ENCODE measurements at places on chromosomes 16 and 17. TPM values are rescaled to one million over a fixed set of nuclear protein-coding genes. Genes with fewer than 3 reads are reported as not detected.

The ZP2 gene
- total RNA-seq = not detected

The WFDC1 gene
- total RNA-seq = not detected

The TBC1D3D gene
- 2.7 TPM for total RNA-seq

The GIT1 gene
- 79.5 TPM for total RNA-seq

The HOXB8 gene
- 1.4 TPM for total RNA-seq

The TAT gene
- total RNA-seq = not detected

The TBC1D3I gene
- total RNA-seq = 1.1 TPM

The SSH2 gene
- 62.9 TPM for total RNA-seq

The VAC14 gene
- total RNA-seq = 38.6 TPM

- no peak for DNase-seq
These were observed 16.8 kb upstream of the SUZ12 start for GRCh38 chr17:31919802-31920525.

- no peak for DNase-seq
These were observed 120.4 kb downstream of the SNX29 start for GRCh38 chr16:12096828-12097522.

- DNase-seq = no peak
These were observed 132.0 kb upstream of the KCNJ16 start for GRCh38 chr17:69943058-69943457.

- DNase-seq = peak; percentile 40
These were observed 2.7 kb upstream of the LASP1NB start for GRCh38 chr17:38922538-38923297.

DNA sequence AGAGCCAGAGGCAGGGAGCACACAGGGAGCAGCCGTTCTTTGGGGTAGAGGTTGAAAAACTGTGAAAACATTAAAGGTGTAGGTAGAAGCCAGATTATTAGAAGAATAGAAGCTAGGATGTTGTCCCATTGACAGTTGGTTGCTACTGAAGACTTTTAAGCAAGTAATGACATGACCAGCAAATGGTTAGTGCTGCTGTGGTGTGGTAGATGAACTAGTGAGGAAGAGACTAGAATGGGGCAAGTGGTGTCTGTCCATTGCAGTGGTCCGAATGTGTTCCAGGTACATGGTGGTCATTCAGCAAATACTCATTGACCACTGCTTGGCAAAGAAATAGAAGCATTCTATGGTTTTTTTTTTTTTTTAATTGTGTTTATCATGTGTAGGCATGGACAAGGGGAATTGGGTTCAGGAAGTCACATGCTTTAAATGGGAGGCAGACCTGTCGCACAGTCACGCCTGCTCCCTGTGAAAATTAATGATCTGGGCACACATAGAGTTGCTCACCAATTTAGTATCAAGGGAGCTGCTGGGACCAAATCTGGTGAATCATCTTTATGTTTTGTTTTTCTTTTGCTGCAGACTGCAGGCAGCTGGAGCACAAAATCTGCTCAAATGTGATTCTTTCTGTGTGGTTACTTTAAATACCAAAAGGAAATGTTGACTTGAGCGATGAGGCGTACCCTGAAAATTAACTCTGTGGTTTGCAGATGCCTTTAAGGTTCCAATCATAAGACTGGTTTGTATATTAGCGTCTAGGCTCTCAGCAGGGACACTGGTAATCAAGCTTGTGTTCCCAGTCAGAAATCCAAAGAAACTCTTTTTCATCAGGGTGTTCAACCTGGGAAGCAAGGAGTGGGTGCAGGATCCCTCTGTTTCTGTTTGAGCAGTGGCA is 30.7 kb downstream of the YPEL2 start:
- DNase-seq = peak; percentile 76

GRCh38 chr17:55735731-55736405 is 13.2 kb upstream of the TMEM100 start:
- peak; percentile 54 for DNase-seq

GRCh38 chr16:89413811-89414585 is 76.4 kb downstream of the ANKRD11 start:
- DNase-seq = no peak

DNA sequence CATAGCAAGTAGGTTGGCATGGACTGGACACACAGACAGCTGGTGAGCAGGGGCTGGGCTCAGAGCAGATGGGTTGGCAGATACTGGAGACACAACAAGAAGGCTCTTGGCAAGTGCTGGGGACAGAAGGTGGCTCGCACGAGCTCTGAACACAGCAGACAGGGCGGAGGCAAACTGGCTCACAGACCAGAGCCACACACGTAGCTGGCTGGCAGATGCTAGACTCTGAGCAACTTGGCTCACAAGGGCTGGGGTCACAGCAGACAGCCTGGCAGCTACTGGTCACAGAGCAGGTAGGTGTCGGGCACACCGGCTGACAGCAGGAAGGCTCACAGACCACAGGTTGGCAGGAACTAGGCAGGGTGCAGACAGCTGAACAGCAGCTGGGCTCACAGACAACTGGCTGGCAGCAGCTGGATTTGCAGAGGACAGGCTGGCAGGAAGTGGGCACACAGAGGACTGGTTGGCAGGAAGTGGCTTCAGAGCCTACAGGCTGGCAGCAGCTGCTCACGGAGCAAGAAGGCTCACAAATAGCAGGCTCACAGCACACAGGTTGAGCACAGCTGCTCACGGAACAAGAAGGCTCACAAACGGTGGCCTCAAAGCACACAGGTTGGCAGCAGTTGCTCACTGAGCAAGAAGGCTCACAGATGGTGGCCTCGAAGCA is 725 bp downstream of the KRTAP16-1 start:
- peak; percentile 82 for DNase-seq

DNA sequence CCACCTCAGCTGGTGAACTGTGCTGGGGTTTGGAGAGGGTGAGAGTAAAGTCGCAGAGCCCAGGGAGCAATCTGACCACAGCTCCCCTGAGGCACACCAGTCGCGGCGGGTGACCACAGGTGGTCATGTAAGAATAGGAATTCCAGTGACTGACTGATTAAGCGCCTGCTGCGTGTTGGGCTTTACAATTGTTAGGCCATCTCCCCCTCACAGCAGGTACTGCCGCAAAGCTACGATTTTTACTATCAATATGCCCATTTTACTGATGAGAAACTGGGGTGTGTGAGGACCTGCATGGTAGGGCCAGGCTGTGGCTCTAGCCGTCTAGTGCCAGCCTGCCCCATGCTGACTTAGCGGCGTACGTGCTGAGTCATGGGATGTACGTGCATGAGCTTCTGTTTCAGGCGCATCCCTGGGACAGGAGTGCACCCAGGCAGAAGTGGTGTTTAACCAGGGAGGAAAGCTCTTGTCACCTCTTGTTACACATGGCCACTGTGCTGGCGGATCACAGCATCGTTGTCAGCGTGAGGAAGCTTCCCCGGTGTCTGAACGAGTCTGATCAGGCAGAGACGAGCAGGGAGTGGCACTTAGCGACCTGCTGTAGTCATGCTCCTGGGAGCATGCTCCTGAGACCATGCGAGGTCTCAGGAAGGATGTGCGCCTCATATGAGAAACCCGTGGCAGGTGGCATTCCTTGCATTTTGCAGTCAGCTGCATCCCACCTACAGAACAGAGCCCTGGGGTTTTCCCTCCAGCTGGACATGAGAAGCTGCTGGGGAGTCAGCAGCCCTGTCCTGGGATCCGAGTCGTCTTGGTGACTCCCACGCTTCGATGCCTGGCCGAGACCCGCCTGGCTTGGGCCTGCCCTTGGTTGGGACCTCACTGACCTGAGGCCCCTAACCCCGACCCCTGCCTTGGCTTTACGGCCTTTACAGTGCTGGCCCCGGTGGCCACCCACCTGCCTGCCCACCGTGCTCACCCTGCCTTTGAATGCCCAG is 163.7 kb upstream of the CHMP6 start:
- DNase-seq = no peak

GRCh38 chr16:82639666-82640336 is 13.0 kb downstream of the CDH13 start:
- DNase-seq = peak; percentile 66

DNA sequence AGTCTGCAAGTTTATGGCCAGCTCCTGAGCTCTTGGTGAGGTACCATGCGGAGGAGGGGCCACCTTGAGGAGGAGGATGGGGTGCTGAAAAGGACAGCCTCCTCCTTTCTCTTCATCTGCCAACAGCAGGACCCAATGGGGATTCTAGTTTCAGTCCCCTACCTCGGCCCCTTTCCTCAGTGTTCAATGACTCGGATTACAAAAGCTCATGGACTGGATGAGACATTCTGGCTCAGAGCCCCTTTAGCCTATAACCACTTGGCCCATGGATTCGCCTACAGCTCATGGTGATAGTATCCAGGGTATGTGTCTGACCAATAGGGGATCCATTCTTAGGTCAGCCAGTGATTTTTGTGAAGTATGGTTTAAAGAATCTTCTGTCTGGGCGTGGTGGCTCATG is 8.5 kb upstream of the PIK3R6 start:
- no peak for DNase-seq

GRCh38 chr16:31357324-31358109 is 2.5 kb downstream of the ITGAX start:
- no peak for DNase-seq

GRCh38 chr17:78780335-78780734 is 1.7 kb downstream of the CYTH1 start:
- peak; percentile 62 for DNase-seq

GRCh38 chr16:87410530-87410929 is 18.4 kb downstream of the MAP1LC3B start:
- no peak for DNase-seq

DNA sequence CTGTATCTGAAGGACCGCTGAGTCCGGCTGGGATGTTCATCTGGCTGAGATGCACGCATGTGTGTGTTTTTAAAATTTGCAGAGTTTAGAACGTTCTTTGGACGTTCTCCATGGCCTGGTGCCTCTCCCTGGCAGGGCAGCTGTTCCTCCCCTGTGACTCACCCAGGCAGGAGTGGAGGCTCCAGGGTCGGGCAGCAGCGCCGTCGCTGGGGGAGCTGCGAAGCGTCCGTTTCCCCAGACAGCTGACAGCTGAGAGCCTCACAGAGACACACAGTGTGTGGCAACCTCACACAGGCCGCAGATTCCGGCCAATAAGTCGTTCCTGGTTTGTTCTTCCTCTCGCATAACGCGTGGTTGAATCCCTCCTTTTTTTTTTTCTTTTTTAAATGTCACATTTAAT is 80.6 kb downstream of the OR1D5 start:
- no peak for DNase-seq

DNA sequence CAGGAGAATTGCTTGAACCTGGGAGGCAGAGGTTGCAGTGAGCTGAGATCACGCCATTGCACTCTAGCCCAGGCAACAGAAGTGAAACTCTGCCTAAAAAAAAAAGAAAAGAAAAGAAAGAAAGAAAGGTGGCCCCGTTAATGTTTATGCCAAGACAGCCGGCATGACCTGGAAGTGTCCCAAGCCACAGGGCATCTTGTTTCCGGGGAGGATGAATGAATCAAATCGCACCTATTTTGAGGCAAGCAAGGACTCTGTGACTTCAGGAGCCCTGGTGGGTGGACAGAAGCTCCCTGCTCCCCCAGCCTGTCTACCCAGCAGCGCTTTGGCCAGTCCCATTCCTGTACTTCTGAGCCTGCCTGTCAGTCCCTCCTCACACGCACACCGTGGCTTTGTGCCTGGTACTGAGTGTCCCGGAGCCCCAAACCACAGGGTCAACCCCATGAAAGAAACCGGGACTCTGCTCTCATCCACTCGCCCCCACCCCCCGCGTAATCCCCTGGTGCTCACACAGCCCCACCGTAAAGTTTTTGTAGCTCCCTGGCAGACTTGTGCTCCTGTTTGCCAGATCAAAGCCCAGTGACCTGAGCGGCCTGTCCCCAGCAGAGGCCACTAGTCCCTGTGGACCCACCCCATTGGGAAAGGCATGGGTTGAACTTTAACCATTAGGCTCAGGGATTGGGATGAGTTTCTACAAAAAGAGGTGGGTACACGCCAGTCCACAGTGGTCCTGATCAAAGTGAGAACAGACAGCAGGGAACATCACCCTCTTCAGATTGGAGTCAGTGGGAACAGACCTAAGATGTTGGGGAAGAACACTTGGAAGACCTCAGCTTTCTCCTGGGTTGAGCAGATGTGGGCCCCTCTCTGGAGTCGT is 19.3 kb downstream of the CD2BP2 start:
- DNase-seq = peak; percentile 56

GRCh38 chr17:82277851-82278250 is 4.4 kb upstream of the CSNK1D start:
- no peak for DNase-seq

- no peak for DNase-seq
These were observed 77.2 kb downstream of the SHISA6 start for GRCh38 chr17:11318207-11318606.

- DNase-seq = no peak
These were observed 8.6 kb downstream of the SLC6A4 start for GRCh38 chr17:30226878-30227277.

GRCh38 chr16:66473654-66474519 is 46.8 kb downstream of the BEAN1 start:
- DNase-seq = no peak

GRCh38 chr17:8159032-8159400 is 3.7 kb downstream of the VAMP2 start:
- DNase-seq = no peak

- no peak for DNase-seq
These were observed 7.1 kb upstream of the SRCAP start for GRCh38 chr16:30691907-30692306.

Data from activated CD8-positive, alpha-beta memory T cell treated with anti-CD3 and anti-CD28 coated beads, Interleukin-2, amount 10 ng/mL, durations not matched to agents 7 days and 5 days (primary cell).